ENCODE measurements at places on chromosomes 1 and 21.

DNA sequence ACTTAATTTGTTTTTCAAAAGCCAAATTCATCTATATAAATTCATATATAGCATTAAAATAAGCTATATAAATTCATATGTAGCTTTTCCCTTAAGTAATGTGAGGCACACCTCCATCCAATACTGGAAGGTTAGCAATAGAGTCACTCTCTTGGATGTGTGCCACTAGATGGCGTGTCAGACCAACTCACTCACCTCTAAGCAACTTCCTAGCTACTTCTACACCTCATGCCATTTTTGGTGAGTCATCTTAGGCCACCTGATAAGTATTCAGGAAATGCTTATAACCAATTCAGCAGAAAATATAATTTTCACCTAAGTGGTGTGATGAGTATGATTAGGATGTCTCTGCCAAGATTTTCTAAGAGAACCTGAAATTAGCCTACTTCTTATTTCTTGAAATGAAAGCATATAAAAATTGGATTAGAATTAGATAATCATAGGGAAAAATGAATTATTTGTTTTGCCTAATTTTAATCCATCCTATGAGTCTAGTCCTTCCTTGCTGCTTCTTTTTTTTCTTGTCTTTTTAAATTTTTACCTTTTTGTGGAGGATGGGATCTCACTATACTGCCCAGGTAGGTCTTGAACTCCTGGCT, 34.4 kb upstream of the TADA1 start:
- DNase-seq, result peak; percentile 93

GRCh38 chr1:90045853-90046563, 51.1 kb downstream of the ZNF326 start:
- DNase-seq, result peak; percentile 32

- no peak for DNase-seq
These were observed 163.3 kb downstream of the TM2D1 start for GRCh38 chr1:61561666-61562065.

DNA sequence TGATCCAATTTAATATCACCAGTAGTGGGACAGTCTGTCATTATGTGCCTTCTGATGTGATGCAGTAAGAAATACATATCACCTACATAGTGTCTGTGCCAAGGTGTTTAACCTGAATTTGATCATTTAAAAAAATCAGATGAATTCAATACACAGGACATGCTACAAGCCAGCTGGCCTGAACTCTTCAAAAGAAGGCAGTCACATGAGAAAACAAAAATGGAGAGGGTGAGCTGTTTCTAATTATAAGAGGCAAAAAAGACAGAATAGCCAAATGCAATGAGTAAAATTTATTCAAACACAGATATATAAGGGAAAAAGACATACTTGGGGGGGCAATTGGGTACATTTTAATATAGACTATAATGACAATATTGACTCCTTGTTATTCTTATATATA, 66.5 kb downstream of the ST3GAL3 start:
- DNase-seq, result no peak

GRCh38 chr21:17660452-17660851, 47.8 kb upstream of the BTG3 start:
- no peak for DNase-seq

- no peak for DNase-seq
These were observed 19.7 kb downstream of the MRPS6 start for GRCh38 chr21:34093083-34093482.

DNA sequence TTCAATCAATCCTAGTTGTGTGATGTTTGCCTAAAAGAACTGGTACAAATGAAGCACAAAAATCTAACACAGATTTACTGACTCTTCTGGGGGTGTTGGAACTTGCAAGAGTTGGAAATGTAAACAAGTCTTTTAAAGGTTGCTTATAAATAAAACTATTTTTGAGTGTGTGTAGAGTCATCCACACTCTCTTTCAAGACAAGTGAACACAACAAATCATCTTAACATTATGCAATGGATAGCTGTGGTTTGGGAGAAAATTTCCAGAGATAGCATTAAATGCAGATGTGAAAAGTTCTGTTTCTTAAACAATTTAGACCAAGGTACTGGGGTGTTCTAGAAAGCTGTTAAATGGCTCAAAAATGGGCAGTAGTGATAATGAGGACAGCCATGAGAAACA, 28.7 kb downstream of the C1orf87 start:
- no peak for DNase-seq

GRCh38 chr1:158323866-158324265, 7.5 kb downstream of the CD1B start:
- DNase-seq, result no peak

DNA sequence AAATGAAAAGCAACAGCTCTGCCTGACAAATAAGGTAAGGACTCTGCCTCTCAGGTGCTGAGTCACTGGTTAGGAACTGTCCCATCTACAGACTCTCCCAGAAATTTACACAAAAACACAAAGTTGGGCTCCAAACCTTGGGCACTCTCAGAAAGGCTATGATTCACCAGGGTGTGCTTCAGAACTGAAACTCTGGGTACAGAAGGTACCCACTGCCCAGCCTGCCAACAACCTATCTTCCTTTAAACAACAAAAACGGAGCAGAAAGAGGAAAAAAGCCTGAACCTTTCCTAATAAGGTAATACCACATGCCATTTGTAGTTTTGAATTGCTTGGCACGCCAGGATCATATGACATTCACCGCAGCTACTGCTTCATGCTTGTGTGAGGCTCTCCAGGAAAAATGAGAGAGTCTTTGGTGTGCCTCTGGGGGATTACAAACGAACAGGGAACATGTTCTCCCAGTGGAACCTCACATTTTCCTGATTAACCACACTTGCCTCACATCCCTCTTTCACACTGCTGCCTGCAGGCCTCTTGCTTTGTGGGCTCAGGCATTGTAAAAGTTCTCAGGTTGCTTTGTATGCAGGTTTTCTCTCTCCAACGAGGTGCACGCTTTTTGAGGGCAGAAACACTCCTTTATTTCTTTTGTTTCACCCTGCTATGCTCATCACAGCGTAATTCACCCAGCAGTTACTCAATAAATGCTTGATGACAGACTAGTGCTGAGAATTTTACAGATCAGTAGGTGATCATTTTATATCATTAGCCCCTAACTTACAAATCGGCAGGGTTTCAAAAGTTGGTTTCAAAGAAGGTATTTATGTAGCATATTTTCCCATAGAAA, 65.1 kb downstream of the GADD45A start:
- DNase-seq, result no peak

GRCh38 chr1:74344387-74344786, 109.2 kb downstream of the TNNI3K start:
- DNase-seq, result no peak

DNA sequence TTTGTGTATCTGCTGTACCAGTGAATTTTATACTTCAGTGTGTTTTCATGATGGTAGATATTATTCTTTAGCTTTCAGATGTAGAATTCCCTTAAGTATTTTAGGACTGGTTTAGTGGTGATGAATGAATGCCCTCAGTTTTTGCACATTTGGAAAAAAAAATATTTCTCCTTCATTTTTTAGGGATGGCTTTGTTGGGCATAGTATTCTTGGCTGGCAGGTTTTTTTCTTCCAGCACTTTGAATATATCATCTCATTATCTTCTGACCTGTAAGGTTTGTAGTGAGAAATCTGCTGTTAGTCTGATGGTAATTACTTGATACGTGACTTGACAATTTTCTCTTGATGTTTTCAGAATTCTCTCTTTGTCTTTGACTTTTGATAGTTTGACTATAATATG, 66.8 kb downstream of the XPR1 start:
- no peak for DNase-seq

All from GM12865 (cell line).